ENCODE measurements at places on chromosomes 1 and 21.

DNA sequence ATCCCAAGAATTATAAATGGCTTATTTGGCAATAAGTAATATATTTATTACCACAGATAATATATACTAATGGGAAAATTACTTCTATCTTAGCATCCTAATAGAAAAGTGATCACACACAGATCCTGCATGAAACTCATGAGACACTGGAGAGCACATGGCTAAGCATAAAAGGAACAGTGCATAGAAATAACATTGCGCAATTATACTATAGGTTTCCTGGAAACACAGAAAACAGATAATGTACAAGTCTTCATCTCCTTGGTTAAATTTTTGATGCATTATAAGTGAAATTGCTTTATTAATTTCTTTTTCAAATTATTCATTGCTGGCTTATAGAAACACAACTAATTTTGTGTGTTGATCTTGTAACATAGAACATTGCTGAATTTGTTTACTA lies 210.4 kb downstream of the USH2A start:
- DNase-seq, result no peak

DNA sequence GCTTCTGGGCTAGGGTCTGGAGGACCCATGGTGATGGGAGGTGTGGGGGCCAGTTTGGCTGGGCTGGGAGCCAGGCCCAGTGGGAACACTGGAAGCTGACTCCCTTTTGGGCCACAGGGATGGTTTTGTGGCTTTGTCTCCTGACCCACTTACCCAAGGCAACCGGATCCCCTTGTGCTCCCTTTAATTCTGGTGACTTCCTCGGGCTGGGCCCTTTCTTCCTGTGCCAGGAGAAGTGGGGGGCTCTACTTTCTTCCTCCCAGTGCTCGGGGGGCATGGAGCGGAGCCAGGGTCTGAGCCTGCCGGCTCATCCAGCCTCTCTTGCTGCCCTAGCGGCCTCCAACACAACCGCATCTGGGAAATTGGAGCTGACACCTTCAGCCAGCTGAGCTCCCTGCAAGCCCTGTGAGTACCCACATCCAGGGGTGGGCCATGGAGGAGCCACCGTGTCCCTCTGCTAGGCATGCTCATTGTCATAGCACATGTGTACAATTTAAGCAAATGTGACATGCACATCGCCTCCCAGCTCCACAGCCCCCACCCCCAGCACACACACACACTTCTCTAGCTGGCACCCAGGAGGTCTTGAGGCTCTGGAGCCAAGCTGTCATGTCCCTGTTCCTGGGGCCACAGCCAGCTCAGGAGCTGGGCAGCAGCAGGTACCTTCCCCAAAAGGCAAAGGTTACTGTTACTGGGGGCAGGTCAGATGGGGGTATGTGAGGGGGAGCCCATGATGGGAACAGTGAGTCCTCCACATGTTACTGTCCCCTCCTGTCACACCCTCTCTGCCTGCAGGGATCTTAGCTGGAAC lies 35.0 kb downstream of the UBE2T start:
- DNase-seq, result no peak

GRCh38 chr1:64915381-64916274 lies 50.7 kb downstream of the JAK1 start:
- no peak for DNase-seq

DNA sequence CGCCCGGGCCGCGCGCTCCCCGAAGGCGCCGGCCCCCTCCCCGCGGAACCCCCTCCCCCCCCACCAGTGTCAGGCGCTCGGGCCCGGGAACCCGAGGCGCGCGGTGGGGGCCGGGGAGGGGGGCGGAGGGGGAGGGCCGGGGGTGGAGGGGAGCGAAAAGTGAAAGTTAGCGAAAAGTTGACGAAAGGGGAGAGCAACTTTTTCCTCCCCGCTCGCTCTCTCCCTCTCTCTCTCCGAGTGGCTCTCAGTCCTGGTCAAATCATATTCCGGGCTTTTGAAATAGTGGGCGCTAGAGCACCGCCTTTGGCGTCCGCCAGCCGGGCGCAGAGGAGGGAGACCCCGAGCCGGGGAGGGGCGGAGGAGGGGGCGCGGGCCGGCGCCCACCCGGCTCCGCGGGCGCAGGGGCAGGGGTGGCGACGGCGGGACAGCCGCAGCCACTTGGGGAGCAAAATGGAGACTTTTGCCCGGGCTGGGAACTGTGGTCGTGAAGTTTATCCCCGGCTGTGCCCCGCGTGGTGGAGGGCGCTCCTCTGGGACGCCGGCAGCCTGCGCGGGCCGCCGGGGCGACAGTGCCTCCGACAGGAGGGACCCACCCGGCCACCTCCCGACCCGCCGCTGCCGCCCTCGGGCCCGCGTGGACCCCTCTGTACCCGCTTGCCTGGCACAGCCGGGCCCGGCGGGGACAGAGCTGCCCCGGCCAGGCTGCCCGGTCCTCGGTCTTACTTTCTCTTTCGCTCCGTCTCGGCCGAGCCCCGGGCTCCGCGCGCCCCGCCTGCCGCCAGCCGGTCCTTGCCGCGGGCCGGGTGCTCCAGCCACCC lies 697 bp downstream of the PRDM16 start:
- DNase-seq, result no peak

Measured in gastrocnemius medialis (tissue), 4 donors.